Neural progenitor cell (in vitro differentiated cells): ENCODE measurements at places on chromosomes 11 and 22. TPM values are rescaled to one million over a fixed set of nuclear protein-coding genes. Genes with fewer than 3 reads are reported as not detected.

- no peak for DNase-seq
These were observed 18.0 kb upstream of the EIF3D start for GRCh38 chr22:36546932-36547331.

DNA sequence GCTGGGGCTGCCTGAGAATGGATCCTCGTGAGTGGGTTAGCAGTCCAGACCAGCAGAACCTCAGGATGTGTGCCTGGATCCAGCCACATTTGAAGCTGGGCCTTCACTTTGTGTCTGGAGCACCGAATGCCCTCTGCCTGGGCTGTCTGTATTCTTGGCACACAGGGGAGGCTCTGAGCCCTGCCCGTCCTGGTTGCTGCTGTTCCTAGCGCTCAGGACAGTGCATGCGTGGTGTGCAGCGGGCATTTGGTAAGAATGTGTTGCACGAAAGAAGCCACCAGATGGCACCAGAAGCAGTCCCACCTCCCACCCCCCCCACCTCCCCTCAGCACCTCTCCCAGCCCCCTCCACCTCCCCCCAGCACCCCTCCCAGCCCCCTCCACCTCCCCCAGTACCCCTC lies 4.1 kb upstream of the MAPK11 start:
- DNase-seq: peak; percentile 81

GRCh38 chr22:44172370-44173108 lies 8.2 kb upstream of the PARVG start:
- DNase-seq: peak; percentile 48

DNA sequence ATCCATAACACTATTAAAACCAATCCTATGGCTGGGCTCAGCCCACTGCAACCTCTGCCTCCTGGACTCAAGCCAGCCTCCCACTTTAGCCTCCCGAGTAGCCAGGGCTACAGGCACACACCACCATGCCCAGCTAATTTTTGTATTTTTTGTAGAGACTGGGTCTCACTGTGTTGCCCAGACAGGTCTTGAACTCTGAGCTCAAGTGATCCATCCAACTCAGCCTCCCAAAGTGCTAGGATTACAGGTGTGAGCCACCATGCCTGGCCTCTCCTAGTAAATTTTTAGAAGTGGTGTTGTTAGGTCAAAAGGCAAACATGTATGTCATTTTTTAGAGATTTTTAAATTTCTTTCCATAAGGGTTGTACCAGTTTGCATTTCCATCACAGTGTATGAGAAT lies 14.2 kb downstream of the F2 start:
- DNase-seq: no peak

DNA sequence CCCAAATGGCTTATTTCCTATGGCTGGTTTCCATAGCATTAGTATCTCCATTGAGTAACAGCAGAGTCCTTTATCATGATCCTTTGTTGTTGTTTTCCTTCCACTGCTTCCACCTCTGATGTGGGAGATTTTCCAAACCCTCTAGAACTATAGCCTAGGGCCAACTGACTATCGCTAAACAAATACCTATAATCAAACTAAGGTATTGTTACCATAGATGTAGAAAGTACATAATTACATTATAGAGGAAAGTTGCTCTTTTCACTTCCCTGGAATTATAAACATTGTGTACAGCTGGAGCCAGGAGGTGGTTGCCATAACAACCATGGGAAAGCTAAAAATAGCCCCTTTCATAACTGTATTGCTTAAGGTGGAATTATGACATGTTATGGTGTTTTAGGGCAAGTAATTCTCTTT lies 47.0 kb upstream of the ALKBH3 start:
- DNase-seq: no peak

DNA sequence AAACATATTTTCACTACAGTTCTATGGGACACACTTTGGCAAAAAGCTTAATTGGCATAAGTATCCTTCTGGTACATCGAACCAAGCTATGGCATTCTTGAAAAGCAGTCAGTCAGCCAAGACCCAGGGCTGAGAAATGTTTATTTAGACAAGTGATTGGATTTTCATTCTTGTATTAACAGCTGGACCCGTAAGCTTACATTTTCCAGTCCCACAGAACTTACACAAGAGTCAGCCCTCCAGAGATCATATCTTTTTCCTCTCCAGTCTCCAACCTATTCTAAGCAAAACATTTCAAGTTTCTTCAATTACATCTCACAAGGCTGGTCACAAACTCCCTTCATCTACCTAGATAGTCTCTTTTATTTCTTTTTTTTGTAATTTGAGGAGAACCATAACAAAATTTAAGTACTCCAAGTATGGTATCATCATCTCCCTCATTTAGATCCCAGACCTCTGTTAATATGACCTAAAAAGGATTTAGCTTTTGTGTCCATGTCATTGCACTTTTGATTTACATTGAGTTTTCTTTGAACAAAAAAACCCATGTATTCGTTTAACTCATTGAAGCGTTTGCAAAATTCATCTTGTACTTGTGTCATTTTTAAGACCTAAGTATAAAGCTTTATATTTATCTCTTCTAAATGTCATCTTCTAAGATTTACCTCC lies 67.9 kb upstream of the GRK3 start:
- DNase-seq: no peak

GRCh38 chr22:27218012-27218920 lies 560.9 kb downstream of the MIAT start:
- DNase-seq: no peak

DNA sequence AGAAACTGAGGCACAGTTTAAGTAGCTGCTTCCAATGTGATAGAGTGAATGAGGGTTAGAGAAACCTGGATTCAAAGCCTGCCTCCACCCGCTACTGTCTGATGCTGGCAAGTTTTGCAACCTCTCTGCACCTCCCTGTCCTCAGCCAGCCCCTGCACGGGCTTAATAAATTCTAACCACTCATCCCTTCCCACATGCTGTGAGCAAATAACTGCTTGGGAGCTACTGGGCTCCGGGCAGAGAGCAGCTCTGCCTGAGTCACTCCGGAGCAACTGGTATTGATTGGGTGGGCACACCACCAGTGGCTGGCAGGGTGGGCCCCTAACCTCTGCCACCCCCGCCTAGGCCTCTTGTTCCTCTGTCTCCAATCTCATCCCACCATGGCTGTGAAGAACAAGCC lies 104.3 kb upstream of the SYT13 start:
- DNase-seq: no peak

EXPH5 gene
- total RNA-seq: 0.84 and 1.4 TPM in 2 replicates

PLEKHB1 gene
- 8.8 and 31.1 TPM in 2 replicates for total RNA-seq
